ENCODE measurements at places on chromosomes 7 and 10.

GRCh38 chr7:127578036-127578684, 7.2 kb downstream of the GCC1 start:
- DNase-seq: no peak

GRCh38 chr10:123517901-123518300, 148.3 kb upstream of the GPR26 start:
- DNase-seq: no peak

GRCh38 chr7:130303982-130304381, 11.0 kb downstream of the CPA4 start:
- DNase-seq: no peak

- no peak for DNase-seq
These were observed 200.3 kb upstream of the LYZL2 start for GRCh38 chr10:30829901-30830300.

DNA sequence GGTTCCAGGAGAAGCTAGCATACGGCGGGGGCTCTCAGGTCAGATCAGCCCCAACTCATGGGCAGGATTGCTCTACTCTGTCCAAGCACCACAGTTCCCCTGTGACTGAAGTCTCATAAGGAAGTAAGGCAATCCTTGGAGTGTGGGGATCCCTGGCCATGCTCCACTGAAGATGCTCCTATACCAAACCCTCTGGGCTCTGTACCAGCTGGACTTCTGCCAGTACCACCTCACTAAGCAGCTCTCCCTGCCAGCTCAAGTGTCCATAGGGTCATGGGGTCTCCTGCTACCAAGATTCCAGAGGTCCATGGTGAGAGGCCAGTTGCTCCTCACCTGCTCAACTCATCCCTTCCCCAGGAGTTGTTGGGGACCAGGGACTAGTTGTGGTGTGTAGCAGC, 355.7 kb upstream of the STEAP1 start:
- no peak for DNase-seq

DNA sequence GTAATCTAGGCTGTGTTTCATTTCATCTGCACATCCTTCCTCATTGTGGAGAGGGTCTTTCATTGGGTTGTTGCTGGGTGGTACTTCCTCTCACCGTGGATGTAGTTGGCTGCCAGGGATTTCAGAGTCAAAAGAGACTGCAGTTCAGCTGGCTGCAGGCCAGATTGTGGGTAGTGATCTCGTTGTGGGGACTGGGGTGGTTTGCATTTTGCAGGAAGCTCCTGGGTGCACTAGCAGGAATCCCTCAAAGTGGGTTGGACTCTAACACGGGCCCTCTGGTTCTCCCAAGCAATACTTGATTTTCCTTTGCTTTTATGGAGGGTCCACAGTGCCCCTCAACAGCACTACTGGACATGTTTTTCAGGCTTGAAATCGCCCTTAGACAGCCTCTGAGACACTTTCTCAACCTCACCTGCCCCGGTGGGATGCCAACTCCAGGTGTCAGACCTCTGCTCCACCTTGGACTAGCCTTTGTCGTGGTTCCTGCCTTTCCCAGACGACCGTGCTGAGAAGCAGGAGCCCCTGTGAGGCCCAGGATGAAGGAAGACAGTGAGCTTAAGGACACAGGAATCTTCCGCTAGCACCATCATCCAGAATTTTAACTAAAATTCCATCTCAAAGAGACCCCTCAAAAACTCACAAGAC, 23.9 kb upstream of the ZNF273 start:
- no peak for DNase-seq

DNA sequence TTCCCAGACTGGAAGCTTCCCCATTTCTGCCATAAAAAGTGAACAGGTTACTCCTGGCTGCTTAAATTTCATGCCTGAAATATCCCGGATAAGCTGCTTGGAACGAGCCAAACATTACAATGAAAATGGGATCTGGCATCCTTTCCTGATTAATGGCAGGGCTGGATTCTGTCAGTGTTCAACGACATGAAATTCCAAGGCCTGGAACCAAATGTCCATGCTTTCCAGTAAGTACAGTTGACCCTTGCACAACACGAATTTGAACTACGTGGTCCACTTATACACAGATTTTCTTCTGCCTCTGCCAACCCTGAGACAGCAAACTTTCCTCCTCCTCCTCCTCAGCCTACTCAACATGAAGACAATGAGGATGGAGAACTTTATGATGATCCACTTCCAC, 65.4 kb downstream of the SGMS1 start:
- no peak for DNase-seq

GRCh38 chr7:105285118-105285874, 103.4 kb downstream of the SRPK2 start:
- DNase-seq: no peak

DNA sequence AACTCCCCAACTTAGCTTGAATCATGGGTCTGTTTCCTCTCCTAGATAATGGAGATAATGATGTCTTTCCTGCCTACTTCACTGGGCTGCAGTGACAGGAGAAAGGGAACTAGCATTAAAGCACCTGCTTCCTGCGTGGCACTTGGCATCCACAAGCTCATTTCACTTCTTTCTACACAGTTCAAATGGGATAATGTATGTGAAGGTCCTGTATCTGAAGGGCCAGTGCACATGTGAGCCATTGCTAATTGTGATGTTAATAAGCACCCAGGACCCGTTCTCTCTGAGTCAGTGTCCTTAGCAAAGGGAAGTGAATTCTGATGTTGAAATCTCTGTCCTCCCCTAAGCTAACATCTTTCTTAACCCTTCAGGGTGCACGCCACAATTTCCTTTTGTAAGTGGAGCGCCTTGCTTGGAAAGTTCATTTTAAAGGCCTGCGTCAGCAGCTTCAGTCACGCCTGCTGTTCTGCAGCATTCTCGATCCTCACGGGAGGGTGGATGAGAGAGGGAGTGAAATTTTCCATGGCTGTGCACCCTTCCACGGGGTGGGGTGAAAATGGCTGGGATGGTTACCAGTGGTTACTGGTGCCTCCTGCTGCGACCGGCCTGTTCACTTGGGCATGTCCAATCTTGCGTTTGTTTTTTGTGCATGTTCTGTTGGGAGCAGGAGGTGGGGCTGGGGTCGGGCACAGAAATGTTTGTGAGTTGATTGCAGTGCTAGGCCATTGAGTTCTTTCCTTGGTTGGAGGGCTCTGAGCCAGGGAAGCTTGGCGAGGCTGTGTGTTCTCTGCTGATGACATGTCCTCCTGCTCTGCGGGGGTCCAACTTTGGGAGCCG, 59.2 kb downstream of the HK1 start:
- DNase-seq: no peak

DNA sequence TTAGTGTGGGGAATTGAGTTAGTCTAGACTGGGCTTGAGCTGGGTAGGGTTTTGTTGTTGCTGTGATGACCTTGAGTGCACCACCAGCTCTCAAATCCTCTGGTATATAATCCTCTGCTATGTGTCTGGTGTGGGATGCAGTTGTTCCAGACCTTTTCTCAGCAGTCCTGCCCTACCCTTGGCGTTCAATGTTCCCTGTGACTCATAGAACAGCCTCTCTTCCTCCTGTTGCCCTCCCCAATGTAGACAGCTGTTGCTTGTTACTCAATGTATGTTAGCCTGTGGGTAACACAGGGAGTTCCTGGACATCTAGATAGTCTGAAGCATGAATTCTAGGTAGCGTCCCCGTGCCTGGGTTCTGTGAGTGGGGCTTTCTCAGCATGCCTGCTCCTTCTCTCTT, 19.8 kb downstream of the ACBD7 start:
- DNase-seq: no peak

DNA sequence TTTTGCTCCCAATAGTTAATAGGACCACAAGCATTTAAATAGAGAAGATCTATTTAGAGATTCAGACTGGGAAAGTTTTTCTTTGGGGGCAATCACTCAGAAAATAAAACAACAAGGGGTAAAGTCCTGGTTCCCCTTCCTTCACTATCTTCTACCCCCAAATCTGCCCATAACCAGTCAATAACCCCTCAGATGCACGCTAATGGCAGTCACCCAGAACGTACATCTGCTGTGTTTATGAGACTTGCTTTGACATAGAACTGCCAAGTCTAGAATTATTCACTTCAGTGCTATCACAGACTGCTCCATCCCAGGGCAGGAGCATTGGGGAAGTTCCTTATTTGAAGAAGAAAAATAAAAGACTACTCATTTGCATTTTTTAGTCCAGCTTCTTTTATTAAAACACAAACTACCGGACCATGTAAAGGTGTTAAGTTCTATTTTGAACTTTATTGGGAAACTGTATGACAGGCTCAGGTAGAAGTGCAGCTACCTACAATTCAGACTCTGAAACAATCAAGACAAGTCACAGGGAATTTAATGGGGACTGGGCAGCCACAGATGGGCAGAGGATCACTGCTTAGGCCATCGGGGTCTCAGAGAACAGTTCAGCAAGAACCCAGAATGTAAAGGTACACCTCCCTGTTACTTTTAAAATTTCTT, 38.4 kb downstream of the ANK3 start:
- DNase-seq: no peak

- no peak for DNase-seq
These were observed 158.5 kb downstream of the TRIL start for GRCh38 chr7:28799619-28800018.

- peak; percentile 56 for DNase-seq
These were observed 102.3 kb upstream of the ARHGAP21 start for GRCh38 chr10:24826009-24826408.

DNA sequence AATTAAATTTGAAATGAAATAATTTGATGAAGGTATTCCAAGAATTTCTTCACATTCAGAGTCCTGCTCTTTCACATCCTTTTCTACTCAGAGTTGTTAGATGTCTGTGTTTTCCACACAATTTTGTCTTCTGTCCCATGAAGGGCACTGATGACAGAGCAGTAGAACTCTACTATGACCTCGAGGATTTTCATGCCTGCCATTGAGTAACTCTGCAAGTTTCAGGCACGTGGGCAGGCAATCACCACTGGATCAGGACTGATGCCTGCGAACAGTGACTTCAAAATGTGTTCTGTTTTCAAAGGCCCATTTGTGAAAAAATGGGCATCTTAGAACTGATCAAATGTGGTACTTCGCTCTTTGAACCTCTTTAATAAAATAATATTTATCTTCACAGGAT, 91.1 kb downstream of the CDK6 start:
- DNase-seq: no peak

- DNase-seq: no peak
These were observed 45.9 kb upstream of the ITGB8 start for GRCh38 chr7:20284771-20285143.

DNA sequence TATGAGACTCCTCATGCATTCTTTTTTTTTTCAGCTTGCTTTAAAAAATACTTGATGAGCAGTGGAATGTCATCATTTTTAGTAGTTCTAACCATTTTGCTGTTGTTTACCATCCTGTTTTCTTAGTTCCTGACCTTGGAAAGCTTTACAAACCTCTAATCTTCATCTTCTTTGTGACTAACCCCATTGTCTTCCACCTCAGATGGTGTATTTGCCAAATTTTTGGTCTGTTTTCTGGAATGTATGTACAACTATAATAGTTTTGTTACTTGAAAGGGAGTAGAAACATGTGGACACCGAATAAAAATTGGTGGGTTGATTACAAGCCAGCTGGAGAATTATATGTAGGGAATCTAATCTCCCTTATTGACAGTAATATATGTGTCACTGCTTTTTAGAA, 172.7 kb downstream of the SND1 start:
- no peak for DNase-seq

- DNase-seq: no peak
These were observed 7.9 kb downstream of the NUB1 start for GRCh38 chr7:151349507-151349853.

DNA sequence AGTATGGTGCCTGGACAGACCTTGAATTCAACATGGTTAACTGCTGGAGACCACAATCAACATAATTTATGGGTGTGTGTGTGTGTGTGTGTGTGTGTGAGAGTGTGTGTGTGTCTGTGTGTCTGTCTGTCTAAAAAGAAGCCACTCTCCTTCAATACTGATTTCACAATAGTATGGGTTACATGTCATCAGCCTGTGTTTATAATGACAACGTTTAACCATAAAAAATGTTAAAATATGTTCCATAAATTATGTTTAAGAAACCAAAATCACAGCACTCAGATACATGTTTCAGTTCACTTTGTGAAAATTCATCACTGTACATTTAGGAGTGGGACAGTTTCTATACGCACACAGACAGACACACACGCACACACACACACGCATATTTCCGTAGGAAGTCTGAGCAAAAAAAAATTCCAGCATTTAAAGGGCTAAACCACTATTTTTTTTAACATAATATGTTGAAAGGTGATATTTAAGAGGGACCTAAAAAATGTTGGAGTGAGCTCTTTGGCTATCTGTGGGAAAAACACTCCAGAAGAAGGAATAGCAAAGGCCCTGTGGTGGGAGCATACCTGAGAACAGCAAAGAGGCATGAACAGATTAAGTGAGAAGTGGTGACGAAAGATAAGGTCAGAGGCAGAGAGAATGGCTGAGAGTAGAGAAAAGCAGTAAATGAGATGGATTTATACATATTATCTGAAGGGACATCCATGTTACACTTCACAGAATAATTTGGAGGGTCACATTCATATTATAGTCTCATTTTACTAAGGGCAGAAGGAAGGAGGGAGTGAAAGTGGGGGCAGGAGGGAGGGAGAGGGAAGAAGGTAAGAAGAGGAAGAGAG, 10.9 kb downstream of the PDZD8 start:
- DNase-seq: no peak

- DNase-seq: no peak
These were observed 13.9 kb upstream of the WNT8B start for GRCh38 chr10:100448951-100449350.

GRCh38 chr10:44806950-44807349, 104.2 kb upstream of the TMEM72 start:
- DNase-seq: no peak
